ENCODE measurements at places on chromosomes 2 and 18.
A peak's percentile ranks its signal among the peaks of the same experiment; 100 is the strongest.

DNA sequence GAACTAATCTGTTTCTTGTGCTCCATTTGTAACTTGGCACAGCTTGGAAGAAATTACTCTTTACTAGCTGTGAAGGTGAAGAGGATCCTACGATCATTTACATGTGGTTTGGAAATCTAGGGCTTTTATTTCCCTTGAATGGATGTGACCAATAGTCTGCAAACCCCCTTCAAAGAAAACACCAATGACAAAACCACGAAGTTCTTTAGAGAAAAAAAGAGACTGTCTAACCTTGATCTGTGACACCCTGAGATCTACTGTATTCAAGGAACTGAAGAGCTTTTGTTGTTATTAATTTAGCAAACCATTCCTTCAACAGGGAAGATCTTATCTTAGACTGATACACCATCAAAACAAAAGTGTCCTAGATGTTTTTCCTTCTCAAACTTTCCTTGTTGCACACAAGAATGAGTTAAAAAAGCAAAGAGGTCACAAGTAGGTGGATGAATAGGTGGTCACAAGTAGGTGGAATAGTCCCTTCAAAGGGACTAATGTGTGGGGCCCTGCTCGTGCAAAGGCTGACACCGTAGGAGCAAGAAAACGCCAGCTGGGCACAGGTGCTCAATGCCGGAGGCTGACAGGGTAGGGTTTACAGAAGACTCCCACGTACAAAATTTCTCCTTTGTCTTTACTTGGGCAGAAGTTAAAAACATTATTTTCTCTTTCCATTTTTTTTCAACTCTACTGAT is 95.6 kb upstream of the ITGB6 start:
- H3K4me3 ChIP-seq, result no peak overlapping the region
- no peaks in the 10 kb centered on the region for H3K27me3 ChIP-seq
- H3K4me1 ChIP-seq, result peaks cover 82% of the 10 kb centered on the region
- no peak for DNase-seq

GRCh38 chr2:12045864-12046291 is 299.4 kb downstream of the LPIN1 start:
- no peaks in the 10 kb centered on the region for H3K27me3 ChIP-seq
- no peak overlapping the region for H3K4me3 ChIP-seq
- no peaks in the 10 kb centered on the region for H3K4me1 ChIP-seq
- no peak overlapping the region for H3K27ac ChIP-seq
- no peak for DNase-seq
- no peaks in the 10 kb centered on the region for H3K36me3 ChIP-seq

DNA sequence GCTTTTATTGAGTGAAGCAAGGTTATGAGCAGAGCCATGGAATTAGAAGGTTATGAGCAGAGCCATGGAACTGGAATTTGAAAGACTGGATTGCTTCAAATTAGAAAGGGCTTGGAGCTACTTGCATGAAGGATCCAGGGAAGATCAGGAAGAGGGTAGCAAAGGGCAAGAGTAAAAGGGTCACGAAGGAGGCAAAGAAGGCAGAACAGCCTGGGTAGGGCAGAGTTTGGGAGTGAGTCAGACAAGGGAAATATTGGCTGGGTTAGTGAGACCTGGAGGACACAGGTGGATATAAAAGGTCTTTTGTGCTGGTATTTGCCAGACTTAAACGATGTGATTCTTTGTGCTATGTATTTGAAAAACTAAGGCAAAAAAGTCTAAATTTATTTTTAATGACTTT is 65.0 kb downstream of the SEMA4F start:
- H3K27ac ChIP-seq, result no peak overlapping the region
- H3K36me3 ChIP-seq, result no peaks in the 10 kb centered on the region
- no peaks in the 10 kb centered on the region for H3K4me1 ChIP-seq
- no peak for DNase-seq
- H3K27me3 ChIP-seq, result no peaks in the 10 kb centered on the region
- H3K4me3 ChIP-seq, result no peak overlapping the region

DNA sequence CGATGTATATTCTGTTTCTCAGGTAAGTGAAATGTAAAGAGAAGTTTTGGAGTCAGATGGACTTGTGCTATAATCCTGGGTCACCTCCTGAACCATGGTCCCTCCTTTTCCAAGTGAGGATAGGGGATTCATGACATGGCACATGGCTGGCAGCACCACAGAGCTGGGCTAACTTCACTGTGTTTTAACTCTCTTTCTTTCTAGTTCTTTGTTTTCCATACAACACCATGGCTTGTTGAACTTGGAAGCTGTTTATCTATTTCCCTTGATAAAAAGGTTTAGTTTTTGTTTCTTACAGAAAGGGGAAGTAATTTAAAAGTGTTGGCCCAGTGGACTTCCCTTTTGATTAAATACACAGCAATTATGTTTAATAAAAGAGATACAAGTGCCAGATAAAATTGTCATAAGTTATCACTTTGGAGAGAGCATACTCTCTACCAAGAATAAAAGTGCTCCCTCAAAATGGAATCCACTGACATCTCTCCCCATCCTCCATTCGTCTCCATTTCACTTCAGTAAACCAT is 90.4 kb downstream of the PLCL1 start:
- H3K36me3 ChIP-seq, result no peaks in the 10 kb centered on the region
- peaks cover 55% of the 10 kb centered on the region for H3K4me1 ChIP-seq
- H3K27ac ChIP-seq, result no peak overlapping the region
- H3K27me3 ChIP-seq, result no peaks in the 10 kb centered on the region

DNA sequence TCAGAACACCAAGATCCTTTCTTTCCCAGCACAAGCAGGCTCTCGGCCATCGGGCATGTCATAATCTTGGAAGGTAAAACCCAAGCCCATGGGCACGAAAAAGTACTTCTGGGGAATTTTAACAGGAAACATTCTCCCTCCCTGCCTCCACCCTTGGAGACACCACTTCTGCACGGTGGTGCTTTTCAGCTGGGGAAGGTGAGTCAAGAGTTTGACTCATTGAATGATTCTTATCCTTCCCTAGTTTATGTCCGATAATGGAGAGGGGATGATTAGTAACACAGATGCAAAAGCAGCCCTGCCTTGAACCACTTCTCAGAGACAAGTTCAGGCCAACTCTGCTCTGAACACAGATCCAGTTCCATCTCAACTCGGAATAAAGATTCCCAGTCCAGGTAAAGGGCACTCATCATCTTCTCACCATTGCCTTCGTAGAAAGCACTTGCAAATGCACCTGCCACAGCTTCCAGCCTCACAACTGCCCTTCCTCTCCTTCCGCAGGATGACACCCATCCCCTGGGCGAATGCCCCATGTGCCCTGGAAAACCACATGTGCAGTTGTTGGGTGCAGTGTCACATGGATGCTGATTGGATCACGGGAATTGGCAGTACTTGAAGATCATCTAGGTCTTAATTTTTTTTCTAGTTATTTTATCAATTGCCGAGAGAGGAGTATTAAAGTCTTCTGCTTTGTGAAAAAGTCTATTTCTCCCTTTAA is 136.2 kb downstream of the PXDN start:
- DNase-seq, result no peak
- H3K27me3 ChIP-seq, result no peaks in the 10 kb centered on the region
- no peak overlapping the region for H3K4me3 ChIP-seq
- H3K4me1 ChIP-seq, result no peaks in the 10 kb centered on the region

GRCh38 chr2:133705287-133705686 is 137.0 kb upstream of the NCKAP5 start:
- H3K4me1 ChIP-seq, result no peaks in the 10 kb centered on the region
- no peak overlapping the region for H3K4me3 ChIP-seq
- no peaks in the 10 kb centered on the region for H3K36me3 ChIP-seq
- DNase-seq, result no peak
- H3K27me3 ChIP-seq, result no peaks in the 10 kb centered on the region
- H3K27ac ChIP-seq, result no peak overlapping the region

GRCh38 chr2:217739741-217740140 is 263.1 kb downstream of the TNS1 start:
- H3K27ac ChIP-seq, result no peak overlapping the region
- H3K36me3 ChIP-seq, result no peaks in the 10 kb centered on the region
- DNase-seq, result no peak

DNA sequence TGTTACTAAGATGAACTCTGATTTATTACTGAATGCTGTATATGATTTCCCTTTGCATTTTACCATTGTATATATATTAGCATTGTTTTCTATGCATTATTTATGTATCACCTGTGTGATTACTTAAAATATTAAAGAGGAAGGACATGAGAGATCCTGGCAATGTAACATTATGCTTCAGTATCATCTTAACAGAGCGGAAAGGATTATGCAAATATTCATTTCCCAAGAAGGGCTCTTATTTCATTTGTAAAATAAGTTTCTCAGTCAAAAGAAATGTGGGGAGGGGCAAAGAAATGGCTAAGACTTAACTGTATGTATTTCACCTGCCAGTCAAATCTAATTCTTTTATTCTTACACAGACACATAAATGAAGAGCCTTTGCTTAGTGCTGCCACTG is 654.2 kb upstream of the PKDCC start:
- H3K27me3 ChIP-seq, result no peaks in the 10 kb centered on the region
- H3K27ac ChIP-seq, result no peak overlapping the region
- no peaks in the 10 kb centered on the region for H3K36me3 ChIP-seq
- no peak overlapping the region for H3K4me3 ChIP-seq
- no peak for DNase-seq
- H3K4me1 ChIP-seq, result no peaks in the 10 kb centered on the region

DNA sequence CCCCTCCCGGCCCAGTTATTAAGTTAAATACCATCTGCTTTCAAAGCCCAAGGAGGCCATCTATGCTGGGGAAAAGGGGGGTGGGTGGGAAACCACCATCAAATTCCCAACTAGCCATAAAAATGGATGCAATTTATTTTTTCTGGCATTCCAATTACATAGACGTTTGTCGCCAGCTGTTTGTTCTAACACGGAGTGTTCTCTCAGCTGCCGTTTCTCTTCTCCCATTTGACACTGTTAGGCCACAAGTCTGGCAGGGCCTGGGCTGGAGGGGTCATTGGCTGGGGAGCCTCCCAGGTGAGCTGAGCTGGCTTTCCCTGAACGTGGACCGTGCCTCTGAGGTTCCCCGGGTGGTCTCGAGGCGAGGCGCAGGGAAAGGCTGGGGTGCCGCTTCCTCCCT is 16.6 kb downstream of the ATOH8 start:
- no peak for DNase-seq
- H3K27ac ChIP-seq, result peak overlapping the region; percentile 93
- no peak overlapping the region for H3K4me3 ChIP-seq
- H3K36me3 ChIP-seq, result no peaks in the 10 kb centered on the region
- H3K27me3 ChIP-seq, result no peaks in the 10 kb centered on the region

- H3K4me1 ChIP-seq, result no peaks in the 10 kb centered on the region
- no peaks in the 10 kb centered on the region for H3K36me3 ChIP-seq
- no peak overlapping the region for H3K4me3 ChIP-seq
- DNase-seq, result no peak
These were observed 217.0 kb upstream of the ZNF521 start for GRCh38 chr18:25568986-25569385.

DNA sequence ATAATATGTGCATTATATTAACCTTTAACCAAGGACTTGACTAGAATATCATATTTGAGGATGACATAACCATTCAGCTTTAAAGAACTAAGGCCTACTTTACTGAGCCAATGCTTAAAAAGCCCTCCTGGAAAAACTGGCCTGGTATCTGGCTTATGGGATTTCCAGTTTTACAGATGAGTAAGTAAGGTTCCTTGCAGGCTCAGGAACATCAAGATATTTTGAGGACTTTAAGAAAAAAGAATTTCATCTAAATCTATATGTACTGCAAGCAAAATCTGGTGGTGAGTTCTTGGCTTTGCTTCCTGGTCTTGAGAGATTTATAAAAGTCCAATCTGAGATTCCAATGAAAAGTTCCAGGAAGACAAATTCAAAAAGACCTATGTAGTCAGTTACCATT is 417.0 kb upstream of the NRXN1 start:
- no peaks in the 10 kb centered on the region for H3K36me3 ChIP-seq
- H3K27me3 ChIP-seq, result no peaks in the 10 kb centered on the region
- DNase-seq, result no peak
- H3K4me1 ChIP-seq, result no peaks in the 10 kb centered on the region
- H3K27ac ChIP-seq, result no peak overlapping the region

- H3K4me3 ChIP-seq, result no peak overlapping the region
- no peaks in the 10 kb centered on the region for H3K27me3 ChIP-seq
- DNase-seq, result no peak
- H3K27ac ChIP-seq, result no peak overlapping the region
- H3K4me1 ChIP-seq, result no peaks in the 10 kb centered on the region
- no peaks in the 10 kb centered on the region for H3K36me3 ChIP-seq
These were observed 23.5 kb upstream of the PMAIP1 start for GRCh38 chr18:59876310-59876626.

DNA sequence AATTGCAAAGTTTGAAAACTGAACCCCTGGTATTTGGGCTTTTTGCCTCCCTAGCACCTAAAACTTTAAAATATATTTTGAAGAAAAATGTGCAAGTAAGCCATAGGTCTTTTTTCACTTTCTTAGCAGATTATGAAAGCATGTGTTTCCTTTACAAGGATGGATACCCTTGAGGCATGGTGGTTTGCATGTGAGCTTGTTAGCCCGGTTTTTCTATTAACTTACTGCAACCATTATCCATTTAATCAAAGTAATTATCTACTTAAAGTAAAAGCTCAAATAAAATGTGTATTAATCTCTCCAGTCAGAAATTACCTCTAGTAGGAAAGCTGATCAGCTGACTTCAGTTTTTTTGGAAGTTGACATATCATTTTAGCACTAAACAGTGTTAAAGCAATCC is 140.6 kb downstream of the EML6 start:
- DNase-seq, result no peak
- H3K27ac ChIP-seq, result no peak overlapping the region

DNA sequence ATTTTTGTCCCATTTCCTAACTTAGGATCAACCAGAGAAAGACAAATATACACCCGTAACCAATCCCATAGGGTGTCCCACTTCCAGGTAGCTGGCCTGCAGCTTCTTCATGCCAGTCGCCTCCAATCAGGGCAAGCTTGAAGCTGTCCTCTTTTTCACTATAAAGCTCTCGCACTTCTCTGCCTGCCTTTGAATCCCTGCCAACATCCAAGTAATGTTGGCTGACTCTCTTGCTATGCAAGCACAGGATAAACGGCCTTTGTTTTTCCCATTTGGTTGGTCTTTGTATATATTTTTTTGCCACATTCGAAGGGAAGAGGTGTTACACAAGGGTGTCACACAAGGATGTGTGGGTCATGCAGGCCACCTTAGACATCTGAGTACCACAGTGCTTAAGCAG is 388.8 kb downstream of the CBLN2 start:
- no peak overlapping the region for H3K4me3 ChIP-seq
- H3K4me1 ChIP-seq, result no peaks in the 10 kb centered on the region
- DNase-seq, result no peak
- no peaks in the 10 kb centered on the region for H3K27me3 ChIP-seq
- H3K27ac ChIP-seq, result no peak overlapping the region

DNA sequence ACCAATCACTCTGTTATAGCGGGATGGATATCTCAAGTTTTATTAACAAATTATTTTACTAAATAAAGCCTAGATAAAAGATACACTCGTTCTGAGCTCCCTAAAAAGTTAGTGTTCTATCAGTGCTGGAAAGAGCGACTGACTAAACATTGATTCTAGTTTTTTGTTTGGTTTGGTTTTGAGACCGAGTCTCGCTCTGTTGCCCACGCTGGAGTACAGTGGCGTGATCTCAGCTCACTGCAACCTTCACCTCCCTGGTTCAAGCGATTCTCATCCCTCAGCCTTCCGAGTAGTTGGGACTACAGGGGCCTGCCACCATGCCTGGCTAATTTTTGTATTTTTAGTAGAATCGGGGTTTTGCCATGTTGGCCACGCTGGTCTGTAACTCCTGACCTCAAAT is 73.8 kb upstream of the CDCA7 start:
- DNase-seq, result no peak
- no peaks in the 10 kb centered on the region for H3K27me3 ChIP-seq
- no peaks in the 10 kb centered on the region for H3K4me1 ChIP-seq
- no peak overlapping the region for H3K4me3 ChIP-seq

GRCh38 chr2:240918258-240919091 is 12.3 kb downstream of the CROCC2 start:
- peak; percentile 6 for DNase-seq
- H3K4me3 ChIP-seq, result no peak overlapping the region
- peaks cover 5% of the 10 kb centered on the region for H3K27me3 ChIP-seq
- no peak overlapping the region for H3K27ac ChIP-seq
